Esophagus squamous epithelium (tissue), 5 donors: ENCODE measurements at places on chromosomes 7 and 10. TPM values are rescaled to one million over a fixed set of nuclear protein-coding genes. Genes with fewer than 3 reads are reported as not detected.

GRCh38 chr10:8618834-8619233 lies 564.3 kb downstream of the GATA3 start:
- H3K36me3 ChIP-seq, result no peaks in the 10 kb centered on the region
- H3K4me3 ChIP-seq, result no peak overlapping the region
- DNase-seq, result no peak
- no peaks in the 10 kb centered on the region for H3K27me3 ChIP-seq
- no peak overlapping the region for H3K27ac ChIP-seq
- H3K4me1 ChIP-seq, result no peaks in the 10 kb centered on the region

DNA sequence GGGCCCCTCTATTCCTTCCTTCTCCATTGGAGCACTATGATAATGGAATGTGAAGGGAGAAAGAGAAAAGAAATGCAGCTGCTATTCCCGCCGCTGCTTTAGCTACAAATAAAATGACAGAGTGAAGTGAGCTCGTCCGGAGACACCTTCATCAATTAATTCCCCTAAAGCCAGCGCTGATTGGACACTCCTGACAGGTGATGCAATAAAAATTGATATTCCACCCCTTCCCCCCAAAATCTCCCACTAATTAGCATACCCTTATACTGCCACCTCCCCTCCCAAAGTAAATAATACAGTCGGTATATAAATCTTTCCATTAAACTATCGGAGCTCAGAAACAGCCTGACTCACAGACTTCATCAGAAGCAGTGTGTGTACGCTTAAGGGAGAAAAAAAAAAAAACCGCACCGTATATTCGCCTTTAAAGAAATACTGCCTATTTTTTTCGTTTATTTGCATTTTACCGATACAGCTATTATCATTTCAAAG lies 7.3 kb downstream of the SKIDA1 start:
- no peaks in the 10 kb centered on the region for H3K36me3 ChIP-seq
- DNase-seq, result no peak
- H3K27ac ChIP-seq, result peak overlapping the region; percentile 100
- H3K27me3 ChIP-seq, result no peaks in the 10 kb centered on the region
- H3K4me3 ChIP-seq, result peak overlapping the region; percentile 53
- H3K4me1 ChIP-seq, result peaks cover 19% of the 10 kb centered on the region

DNA sequence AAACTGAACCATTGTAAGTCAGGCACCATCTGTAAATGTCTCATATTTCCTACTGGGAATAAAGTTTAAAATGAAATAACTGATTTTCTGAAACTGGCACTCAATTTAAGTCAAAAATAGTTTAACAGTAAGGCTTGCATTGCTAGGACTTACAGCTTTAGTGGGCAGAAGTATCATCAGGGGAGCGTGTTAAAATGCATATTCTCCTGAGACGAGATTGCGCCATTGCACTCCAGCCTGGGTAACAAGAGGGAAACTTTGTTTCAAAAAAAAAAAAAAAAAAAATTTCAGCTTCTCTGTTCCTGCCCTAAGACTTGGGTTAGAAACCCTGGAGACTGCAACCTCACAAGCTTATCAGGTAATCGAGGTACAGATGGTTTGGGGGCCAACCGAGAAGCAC lies 65.4 kb downstream of the UBE3C start:
- no peaks in the 10 kb centered on the region for H3K27me3 ChIP-seq
- H3K4me1 ChIP-seq, result no peaks in the 10 kb centered on the region
- no peak overlapping the region for H3K27ac ChIP-seq
- H3K36me3 ChIP-seq, result peaks cover 11% of the 10 kb centered on the region
- no peak for DNase-seq
- H3K4me3 ChIP-seq, result no peak overlapping the region

GRCh38 chr7:27207348-27207985 lies 7.6 kb upstream of the HOXA13 start:
- peaks cover 15% of the 10 kb centered on the region for H3K4me1 ChIP-seq
- DNase-seq, result no peak
- peaks cover 26% of the 10 kb centered on the region for H3K27me3 ChIP-seq
- no peak overlapping the region for H3K4me3 ChIP-seq

DNA sequence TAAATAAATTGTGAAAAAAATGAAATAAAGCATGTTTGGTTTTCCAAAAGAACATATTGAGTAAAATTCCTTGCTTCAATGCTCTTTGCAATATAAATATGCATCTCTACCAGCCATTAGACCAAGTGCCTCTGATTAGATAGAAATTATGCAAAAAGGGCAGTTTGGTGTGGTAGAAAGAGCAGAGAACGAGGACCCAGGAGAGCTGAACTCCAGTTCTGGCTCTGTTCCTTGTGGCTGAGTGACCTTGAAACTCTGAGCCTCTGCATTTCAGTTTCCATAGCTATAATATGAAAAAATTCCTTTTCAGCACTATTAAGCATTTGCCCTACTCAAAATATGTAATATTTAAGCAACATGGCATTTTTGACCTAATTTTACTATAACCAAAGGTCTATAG lies 36.5 kb downstream of the COL1A2 start:
- no peak overlapping the region for H3K27ac ChIP-seq
- H3K4me3 ChIP-seq, result no peak overlapping the region
- DNase-seq, result no peak
- peaks cover 26% of the 10 kb centered on the region for H3K36me3 ChIP-seq

DNA sequence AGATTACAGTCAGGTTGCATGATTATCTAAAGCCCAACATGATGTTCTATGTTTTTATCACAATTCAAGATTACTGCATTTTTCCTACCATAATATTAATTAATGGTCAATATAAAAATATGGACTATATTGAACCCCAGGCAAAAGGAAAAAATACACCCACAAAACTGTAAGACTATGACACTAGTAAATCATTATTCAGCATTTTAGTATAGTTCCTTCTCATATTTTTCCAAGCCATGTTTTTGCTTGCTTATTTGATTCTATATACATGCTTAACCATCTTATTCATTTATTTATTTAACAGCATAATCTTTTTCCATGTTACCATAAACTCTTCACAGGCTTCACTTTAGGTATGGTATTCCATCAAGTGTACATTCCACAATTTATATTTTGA lies 101.6 kb downstream of the IMMP2L start:
- H3K4me3 ChIP-seq, result no peak overlapping the region
- no peaks in the 10 kb centered on the region for H3K36me3 ChIP-seq
- H3K27ac ChIP-seq, result no peak overlapping the region
- H3K27me3 ChIP-seq, result no peaks in the 10 kb centered on the region

- H3K4me3 ChIP-seq, result no peak overlapping the region
- H3K27me3 ChIP-seq, result no peaks in the 10 kb centered on the region
- peaks cover 9% of the 10 kb centered on the region for H3K4me1 ChIP-seq
Observed at GRCh38 chr7:92761391-92762097, 74.8 kb downstream of the CDK6 start.

GRCh38 chr10:5737352-5737751 lies 52.7 kb downstream of the TASOR2 start:
- no peak overlapping the region for H3K27ac ChIP-seq
- peaks cover 3% of the 10 kb centered on the region for H3K36me3 ChIP-seq
- no peak for DNase-seq
- H3K4me3 ChIP-seq, result no peak overlapping the region
- no peaks in the 10 kb centered on the region for H3K4me1 ChIP-seq

DNA sequence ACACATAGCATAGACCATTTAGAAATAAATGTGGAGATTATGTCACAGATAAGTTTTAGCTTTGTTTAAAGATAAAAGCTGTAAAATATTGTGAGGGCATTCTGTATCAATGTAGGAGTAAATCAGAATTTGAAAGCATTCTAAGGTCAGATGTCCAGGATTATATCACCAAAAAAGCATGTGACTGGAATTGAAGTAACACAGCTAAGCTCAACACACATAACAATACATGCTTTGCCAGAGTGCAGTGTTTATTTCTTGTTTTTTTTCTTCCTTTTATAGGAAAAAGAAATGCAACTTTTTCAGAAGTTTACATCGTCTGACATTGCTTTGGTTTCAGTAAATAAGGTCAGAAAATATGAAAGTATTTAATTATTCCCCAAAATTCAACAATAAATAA lies 183.4 kb downstream of the HTR7 start:
- no peak overlapping the region for H3K27ac ChIP-seq
- DNase-seq, result no peak
- H3K36me3 ChIP-seq, result no peaks in the 10 kb centered on the region
- H3K4me3 ChIP-seq, result no peak overlapping the region

GRCh38 chr10:43048301-43049051 lies 28.4 kb upstream of the RET start:
- no peak overlapping the region for H3K27ac ChIP-seq
- H3K4me3 ChIP-seq, result no peak overlapping the region
- H3K27me3 ChIP-seq, result no peaks in the 10 kb centered on the region
- no peaks in the 10 kb centered on the region for H3K4me1 ChIP-seq

DNA sequence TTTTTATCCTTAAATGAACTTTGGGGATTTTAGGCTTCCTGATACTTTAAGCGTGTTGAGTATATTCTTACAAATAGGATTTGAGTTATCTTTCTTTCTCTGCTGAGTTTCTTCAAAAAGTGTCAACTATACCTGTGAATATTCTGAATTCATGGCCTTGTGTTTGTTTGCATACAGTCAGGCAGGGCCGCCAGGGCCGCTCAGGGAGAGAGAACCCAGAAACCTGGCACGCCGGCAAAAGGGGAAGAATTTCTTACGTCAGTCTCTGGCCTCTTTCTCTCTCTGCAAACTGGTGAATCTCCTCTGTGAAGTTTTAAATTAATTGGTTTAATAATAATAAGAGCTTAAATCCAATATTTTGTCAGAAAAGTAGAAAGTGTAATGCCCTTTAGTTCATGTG lies 29.3 kb upstream of the BNIP3 start:
- H3K27ac ChIP-seq, result no peak overlapping the region
- no peaks in the 10 kb centered on the region for H3K36me3 ChIP-seq
- no peaks in the 10 kb centered on the region for H3K4me1 ChIP-seq
- no peak overlapping the region for H3K4me3 ChIP-seq
- no peak for DNase-seq

- H3K4me3 ChIP-seq, result no peak overlapping the region
- H3K4me1 ChIP-seq, result peaks cover 62% of the 10 kb centered on the region
Observed at GRCh38 chr10:28300027-28300426, 2.8 kb downstream of the MPP7 start.

GRCh38 chr7:22278660-22279059 lies 78.3 kb downstream of the RAPGEF5 start:
- H3K4me1 ChIP-seq, result no peaks in the 10 kb centered on the region
- H3K27ac ChIP-seq, result no peak overlapping the region
- H3K27me3 ChIP-seq, result no peaks in the 10 kb centered on the region
- H3K36me3 ChIP-seq, result no peaks in the 10 kb centered on the region

- no peaks in the 10 kb centered on the region for H3K36me3 ChIP-seq
- no peaks in the 10 kb centered on the region for H3K4me1 ChIP-seq
- no peak overlapping the region for H3K27ac ChIP-seq
- no peak overlapping the region for H3K4me3 ChIP-seq
- H3K27me3 ChIP-seq, result no peaks in the 10 kb centered on the region
Observed at GRCh38 chr7:119320316-119320715, 952.7 kb upstream of the KCND2 start.

GRCh38 chr7:98329791-98330373 lies 48.4 kb downstream of the BRI3 start:
- no peak for DNase-seq
- H3K4me1 ChIP-seq, result no peaks in the 10 kb centered on the region
- H3K27ac ChIP-seq, result no peak overlapping the region
- H3K36me3 ChIP-seq, result no peaks in the 10 kb centered on the region
- H3K4me3 ChIP-seq, result no peak overlapping the region
- H3K27me3 ChIP-seq, result peaks cover 3% of the 10 kb centered on the region

- H3K4me1 ChIP-seq, result peaks cover 49% of the 10 kb centered on the region
- peak overlapping the region; percentile 13 for H3K4me3 ChIP-seq
- no peak overlapping the region for H3K27ac ChIP-seq
- DNase-seq, result no peak
- H3K27me3 ChIP-seq, result peaks cover 24% of the 10 kb centered on the region
- H3K36me3 ChIP-seq, result no peaks in the 10 kb centered on the region
Observed at GRCh38 chr7:122310119-122311021, 5.8 kb upstream of the FEZF1 start.

DNA sequence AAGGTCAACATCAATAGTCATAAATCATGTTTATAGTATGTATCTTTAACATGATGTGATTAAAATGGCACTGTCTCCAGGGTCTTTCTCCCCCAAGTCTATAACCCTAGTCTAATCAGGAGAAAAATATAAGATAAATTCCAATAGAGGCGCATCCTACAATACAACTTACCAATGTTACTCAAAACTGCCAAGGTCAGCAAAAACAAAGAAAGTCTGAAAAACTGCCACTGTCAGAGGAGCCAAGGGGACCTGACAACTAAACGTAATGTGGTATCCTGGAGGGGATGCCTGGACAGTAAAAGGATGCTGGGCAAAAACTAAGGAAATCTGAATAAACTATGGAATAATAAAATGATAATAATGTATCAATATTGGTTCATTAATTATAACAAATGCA lies 63.9 kb downstream of the TPK1 start:
- H3K27me3 ChIP-seq, result no peaks in the 10 kb centered on the region
- no peak overlapping the region for H3K27ac ChIP-seq
- H3K4me1 ChIP-seq, result no peaks in the 10 kb centered on the region

DNA sequence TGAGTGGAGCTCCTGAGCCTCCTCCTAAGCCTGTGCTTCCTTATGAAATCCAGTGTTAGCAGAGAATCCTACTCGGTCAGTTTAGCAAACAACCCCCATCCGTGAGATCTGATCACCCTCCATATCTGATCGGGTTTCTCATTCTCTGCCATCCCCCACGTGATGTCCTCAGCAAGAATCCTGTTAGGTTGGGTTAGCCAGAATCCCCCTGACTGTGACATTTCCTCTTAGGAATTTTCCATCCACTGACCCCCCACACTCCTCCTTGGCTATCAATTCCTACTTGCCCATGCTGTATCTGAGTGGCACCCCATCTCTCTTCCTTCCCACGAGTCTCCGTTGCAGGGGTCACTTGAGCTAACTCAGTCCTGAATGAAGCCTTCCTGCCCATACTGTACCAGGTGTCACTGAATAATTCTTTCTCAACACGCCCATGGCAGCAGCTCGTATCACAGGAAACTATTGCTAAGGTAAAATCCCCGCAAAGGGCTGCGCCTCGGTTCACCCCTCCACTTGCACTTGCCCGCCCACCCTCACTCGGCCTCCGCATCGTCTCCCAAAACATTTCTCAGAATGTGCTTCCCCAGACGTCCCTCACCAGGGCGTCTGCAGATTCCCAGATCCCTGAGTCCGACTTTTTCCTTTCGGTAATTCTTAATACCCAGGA lies 44.1 kb downstream of the MYOF start:
- H3K27me3 ChIP-seq, result no peaks in the 10 kb centered on the region
- H3K4me3 ChIP-seq, result no peak overlapping the region
- peak overlapping the region; percentile 99 for H3K27ac ChIP-seq
- H3K4me1 ChIP-seq, result peaks cover 34% of the 10 kb centered on the region
- H3K36me3 ChIP-seq, result no peaks in the 10 kb centered on the region

The LBX1 gene
- total RNA-seq, result not detected

The TDRD1 gene
- not detected for total RNA-seq

The MICALL2 gene
- total RNA-seq, result 16.9 TPM

The CLDN4 gene
- total RNA-seq, result 436 TPM

The GPR15LG gene
- total RNA-seq, result 304 TPM

The RASA4B gene
- total RNA-seq, result 4.2 TPM
